ENCODE measurements at places on chromosomes 7 and 10. TPM values are rescaled to one million over a fixed set of nuclear protein-coding genes. Genes with fewer than 3 reads are reported as not detected.

The ATP6V0A4 gene
- 0.04 TPM for total RNA-seq

DNA sequence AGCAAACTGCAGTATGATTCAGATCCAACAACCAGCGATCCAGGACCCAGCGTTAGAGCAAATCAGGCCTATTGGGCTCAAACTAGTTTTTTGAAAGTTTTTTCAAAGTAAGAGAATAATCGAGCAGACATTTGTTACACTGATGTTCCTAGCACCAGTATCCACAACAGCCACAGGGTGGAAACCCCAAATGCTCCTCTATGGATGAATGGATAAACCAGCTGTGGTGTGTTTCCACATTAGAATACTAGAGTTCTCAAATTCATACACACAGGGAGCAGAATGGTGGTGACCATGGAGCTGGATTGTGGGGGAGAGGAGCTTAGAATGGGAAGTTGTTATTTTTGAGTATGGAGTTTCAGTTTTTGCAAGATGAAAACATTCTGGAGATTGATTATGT is 60.7 kb downstream of the PDIA4 start:
- no peak for DNase-seq

DNA sequence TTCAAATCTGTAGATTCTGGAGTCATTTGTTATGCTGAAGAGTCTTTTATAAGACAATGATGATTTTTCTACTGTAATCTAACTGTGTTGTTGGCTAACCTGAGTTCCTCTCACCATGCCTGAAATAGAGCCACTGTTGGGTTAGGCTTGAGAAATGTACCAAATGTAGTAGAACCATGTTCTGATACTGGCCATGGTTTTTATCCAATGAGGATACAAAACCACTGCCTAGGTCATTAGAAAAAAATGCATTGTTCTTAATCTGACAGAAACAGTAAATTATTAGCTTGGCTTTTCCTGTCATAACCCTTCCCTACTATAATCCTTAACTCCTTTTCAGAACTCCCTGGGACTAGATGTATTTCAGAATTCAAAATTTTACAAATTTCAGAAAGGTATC is 86.6 kb downstream of the RAPGEF5 start:
- DNase-seq, result no peak

DNA sequence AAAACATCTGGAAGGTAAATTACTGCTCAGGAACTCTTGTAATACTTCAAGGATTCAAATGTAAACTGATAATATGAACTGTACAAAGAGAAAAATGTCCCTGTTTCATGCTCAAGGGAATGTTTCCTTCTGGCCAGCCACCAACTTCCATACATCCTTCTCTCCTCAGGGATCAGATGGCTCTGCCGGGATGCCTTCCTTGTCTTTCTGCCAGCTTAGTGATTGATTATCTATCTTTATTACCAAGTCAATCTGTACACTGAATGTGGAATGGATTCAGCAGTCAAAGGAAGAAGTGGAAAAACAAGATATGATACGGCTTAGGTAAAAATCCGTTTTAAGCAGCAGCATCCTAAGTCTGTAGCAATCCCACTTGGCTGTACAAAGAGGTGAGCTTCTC is 178.3 kb downstream of the PTN start:
- DNase-seq, result no peak

- DNase-seq, result no peak
These were observed 824.7 kb downstream of the REEP3 start for GRCh38 chr10:64345856-64346255.

- DNase-seq, result no peak
These were observed 1.5 kb downstream of the ZP3 start for GRCh38 chr7:76426246-76426645.

DNA sequence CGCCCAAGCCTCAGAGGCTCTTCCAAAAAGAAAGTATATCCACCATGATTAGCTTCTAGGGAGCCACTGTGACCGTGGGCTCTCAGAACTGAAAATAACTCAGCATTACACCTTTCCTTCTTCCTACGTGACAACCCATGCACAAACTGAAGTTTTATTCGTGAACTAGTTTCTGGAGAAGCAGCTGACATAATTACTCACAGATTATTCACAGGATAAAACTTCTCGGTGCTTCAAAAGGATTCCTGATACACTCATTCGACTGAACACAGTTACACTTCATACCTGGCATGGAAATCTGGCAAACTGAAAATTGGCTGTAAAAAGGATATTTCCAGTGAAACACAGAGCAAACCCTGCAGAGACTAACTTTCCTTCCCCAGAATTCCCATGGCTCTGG is 139.2 kb upstream of the PTER start:
- DNase-seq, result no peak

DNA sequence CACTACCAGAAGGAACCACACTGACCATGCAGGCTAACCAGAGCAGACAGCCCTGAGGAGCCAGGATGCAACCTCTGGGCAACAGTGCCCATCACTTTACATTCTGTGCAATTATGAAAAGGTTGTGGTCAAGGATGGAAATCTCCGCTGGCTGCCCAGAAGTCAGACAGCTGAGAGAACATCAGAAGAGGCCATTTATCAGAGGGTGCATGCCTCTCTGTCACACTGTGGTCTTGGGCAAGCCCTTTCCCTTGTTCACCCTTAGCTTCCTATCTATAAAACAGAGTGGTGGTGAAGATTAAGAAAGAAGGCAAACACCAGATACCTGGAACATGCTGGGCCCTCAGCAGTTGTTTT is 120.7 kb upstream of the GDF10 start:
- no peak for DNase-seq

- no peak for DNase-seq
These were observed 7.8 kb upstream of the DIP2C start for GRCh38 chr10:697097-697875.

The HOXA4 gene
- 0.74 TPM for total RNA-seq

DNA sequence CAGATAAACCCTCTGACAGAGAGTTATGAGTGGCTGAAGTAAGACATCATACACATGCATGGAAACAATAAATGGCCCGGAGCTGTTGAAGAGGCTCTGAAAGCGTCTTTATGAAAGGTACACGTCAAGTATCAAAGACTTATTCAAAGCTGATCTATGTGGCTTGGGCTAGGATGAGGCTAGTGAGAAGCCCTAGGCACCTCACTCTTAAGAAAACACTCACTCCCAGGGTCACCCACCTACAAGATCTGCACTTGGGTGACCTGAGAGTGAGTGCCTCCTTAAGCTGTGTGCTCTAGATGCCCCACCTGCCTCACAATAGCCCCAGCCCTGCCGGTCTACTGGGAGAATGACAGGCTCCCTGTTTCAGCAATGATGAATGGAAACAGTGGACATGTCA is 1.1 kb upstream of the GIMAP1 start:
- DNase-seq, result no peak

DNA sequence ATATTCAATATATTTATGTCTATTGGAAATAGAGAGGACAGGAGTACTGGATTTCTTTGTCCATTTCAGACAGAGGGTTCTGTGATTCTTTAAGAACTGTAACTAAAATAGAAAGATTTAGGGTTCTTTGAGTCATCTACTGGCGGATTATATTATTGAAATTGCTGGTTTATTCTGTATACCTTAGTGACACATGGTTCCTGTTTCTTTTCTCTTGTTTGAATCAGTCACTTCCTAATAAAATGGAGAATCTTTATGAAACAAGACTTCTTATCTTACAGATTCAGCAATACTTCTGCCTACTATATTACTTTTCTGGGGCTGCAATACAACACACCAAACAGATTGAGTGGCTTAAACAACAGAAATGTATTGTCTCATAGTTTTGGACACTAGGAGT is 20.8 kb upstream of the ZNF800 start:
- no peak for DNase-seq

DNA sequence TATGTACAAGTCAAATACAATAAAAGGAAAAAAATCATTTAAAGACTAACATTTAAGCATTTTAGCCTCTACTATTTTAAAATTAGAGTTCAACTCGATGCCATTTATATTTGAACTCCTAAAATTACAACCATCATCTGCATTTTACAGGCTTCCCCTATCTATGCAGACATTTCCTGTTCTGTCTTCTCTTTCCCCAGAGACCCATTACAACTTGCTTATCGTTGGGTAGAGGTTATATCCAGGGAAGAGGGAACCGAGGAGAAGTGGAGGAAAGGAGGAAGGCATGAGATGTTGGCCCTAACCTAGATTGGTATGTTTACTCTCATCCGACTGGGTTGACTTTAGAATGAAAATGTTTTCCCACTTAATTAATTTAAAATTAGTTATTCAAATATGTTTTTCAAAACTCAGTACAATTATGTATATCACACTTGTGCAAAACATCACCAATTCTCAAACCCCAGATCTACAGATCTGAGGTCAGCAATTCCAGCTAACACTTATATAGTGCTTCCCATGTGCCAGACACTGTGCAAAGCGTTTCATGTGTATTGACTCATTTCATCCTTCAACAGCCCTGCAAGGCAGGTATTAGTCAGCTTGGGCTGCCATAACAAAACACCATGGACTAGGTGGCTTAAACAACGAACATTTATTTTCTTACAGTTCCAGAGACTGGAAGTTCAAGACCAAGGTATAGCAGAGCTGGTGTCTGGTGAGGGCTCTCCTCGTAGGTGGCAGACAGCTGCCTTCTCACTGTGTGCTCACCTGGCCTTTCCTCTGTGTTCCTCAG is 27.3 kb upstream of the HERPUD2 start:
- no peak for DNase-seq

DNA sequence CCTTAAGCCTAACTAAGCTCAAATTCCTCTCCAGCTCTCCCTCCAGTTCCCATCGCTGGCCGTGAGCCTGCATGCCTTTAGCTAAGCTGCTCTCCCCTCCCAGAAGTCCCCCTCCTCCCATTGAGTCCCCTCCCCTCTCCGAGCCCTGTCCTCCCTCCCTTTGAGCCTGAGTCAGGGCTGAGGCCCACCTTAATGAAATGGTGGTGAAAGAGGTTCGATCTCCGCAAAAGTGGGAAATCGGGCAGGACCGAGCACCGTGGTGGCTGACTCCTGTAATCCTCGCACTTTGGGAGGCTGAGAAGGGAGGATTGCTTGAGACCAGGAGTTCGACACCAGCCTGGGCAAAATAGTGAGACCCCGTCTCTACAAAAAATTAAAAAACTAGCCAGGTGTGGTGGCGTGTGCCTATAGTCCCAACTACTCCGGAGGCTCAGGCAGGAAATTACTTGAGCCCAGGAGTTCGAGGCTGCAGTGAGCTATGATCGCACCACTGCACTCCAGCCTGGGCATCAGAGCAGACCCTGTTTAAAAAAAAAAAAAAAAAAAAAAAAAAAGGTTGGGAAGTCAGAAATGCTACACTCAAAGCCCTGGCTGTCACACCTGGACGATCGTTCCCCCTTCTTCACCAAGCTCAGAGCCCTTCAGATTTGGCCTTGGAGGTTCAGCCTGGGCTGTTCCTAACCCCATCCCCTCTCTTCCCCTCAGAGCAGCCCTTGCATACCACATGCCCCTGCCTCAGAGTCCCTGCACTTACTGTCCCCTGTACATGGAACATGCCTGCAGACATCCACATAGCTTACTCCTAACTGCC is 995 bp upstream of the CLDN3 start:
- DNase-seq, result no peak

DNA sequence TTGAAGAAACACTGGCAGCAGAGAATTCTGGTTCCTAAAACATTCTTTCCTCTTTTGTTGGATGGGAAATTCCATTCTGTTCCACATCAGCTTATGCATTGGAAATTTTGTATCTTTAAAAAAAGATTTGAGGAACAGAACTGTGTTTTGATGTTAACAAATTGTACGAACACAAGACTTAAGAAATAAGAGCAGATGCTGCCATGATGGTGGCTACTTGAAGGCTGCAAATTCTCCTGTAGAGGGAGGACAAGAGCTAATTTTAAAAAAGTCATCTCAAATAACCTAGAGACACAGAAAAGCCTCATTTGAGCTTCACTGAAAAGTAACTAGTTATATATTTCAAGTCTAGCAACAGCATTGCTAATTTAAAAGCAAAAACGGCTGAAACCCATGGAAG is 29.8 kb downstream of the NDUFB2 start:
- no peak for DNase-seq

GRCh38 chr10:52082307-52082706 is 231.8 kb upstream of the DKK1 start:
- no peak for DNase-seq

- no peak for DNase-seq
These were observed 648.5 kb upstream of the NRP1 start for GRCh38 chr10:33982995-33983394.

DNA sequence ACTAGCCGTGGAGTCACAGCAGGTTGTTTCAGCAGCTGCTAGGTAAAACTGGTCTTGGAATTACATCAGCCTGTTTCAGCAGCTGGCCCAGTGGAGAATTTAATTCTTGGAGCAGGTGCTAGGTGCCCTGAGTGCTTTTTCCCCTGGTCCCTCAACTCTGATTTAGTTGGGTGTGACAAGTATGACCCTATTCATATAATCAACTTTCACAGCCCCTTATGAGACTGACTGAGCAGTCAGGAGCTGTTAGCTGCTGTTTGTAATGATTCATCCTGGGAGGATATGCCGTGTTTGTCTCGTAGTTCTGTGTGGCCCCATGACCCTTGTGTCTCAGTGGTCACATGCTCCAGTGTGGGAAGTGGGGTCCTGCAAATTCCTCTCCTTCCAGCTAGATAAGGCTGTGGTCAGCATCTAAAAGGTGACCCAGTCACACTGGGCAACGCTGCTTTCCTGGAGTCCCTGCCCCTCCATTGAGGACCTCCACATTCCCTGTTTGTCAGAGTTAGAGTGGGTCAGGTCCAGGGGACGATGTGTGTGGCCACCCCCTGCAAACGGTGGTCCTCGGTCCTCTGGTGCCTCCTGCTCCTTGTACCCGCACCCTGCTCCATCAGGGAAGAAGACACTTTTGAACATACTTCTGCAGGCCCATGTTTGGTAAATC is 28.3 kb downstream of the TBATA start:
- DNase-seq, result no peak

DNA sequence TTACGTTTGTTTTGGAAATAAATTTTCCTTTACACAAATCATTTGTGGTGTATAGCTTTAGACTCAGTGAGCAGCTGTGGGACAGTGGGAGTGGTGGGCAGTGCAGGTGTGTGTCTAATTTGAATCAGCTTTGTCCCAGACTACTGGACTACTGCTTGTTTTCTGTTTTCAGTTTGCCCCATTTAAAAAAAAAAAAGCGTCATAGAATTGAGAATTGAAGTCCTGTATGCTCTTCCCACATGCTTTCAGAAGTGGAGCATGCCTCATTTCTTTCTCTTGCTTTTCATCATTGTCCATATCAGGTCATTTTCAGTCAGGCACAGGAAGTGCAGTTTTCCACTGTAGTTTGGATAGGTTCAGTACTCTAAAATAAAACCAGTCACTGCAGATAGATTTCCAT is 66.1 kb downstream of the SHH start:
- DNase-seq, result no peak

The AKR1C8 gene
- not detected for total RNA-seq

GRCh38 chr7:28573059-28573553 is 160.8 kb downstream of the CREB5 start:
- DNase-seq, result no peak

The MEST gene
- total RNA-seq, result 8.4 TPM

All from pulmonary artery endothelial cell (primary cell).